ENCODE measurements at places on chromosomes 4 and X.

- no peak for DNase-seq
Observed at GRCh38 chr4:6775746-6776145, 6.8 kb upstream of the KIAA0232 start.

- no peak for DNase-seq
Observed at GRCh38 chrX:24862343-24862742, 153.4 kb downstream of the ARX start.

DNA sequence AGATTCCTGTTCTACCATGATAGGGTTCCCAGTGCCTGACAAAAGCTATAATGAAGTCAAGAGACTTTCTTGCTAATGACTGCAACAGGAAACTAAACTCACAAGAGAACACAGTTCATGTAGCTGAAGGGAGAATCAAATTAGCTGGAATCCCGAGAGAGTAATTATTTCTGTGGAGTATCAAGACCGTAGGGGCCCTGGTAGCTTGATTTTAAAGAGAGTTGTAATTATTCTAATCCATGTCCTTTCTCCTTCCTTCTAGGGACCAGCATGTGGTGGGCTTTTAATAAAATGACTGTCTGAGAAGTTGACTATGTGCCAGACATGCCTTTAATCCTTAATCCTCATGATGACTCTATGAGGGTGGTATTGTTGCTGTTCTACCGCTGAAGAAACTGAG is 1.7 kb upstream of the TRPC5OS start:
- DNase-seq = no peak

- DNase-seq = no peak
Observed at GRCh38 chr4:111761531-111761930, 383.7 kb upstream of the FAM241A start.

DNA sequence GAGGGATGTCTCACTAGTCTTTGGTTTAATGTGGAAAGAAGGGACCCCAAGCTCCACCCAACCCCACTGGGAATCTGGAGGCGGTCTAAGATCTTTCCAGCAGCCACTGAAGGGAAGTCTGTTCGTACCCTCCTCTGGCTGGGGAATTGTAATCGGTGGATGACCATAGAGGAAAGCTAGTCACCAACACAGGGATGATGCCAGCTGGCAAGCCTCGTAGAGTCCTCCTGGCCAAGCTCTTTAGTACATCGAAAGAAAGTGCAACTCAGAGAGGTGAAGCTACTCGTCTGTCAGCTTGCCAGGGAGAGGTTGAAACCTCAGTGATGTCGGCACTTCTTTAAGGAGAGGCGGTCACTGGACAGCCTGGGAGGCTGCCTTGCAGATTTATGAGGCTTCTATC is 58.7 kb downstream of the MAMLD1 start:
- DNase-seq = no peak

GRCh38 chrX:1093121-1093520 is 119.3 kb downstream of the CRLF2 start:
- DNase-seq = no peak

DNA sequence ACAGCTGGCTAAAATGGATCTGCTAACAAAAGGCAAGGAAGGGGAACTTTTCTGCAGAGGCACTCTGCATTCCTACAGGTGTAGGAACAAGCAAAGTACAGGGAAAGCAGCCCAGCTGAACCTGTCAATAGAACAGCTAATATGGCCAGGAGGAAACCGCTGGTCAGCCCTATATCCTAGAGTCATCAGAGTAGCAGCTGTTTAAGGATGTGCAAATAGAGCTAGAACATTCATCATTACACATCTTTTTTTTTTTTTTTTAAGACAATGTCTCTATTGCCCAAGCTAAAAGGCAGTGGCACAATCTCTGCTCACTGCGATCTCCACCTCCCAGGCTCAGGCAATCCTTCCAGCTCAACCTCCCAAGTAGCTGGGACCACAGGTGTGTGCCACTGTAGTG is 163.0 kb downstream of the BTC start:
- no peak for DNase-seq

DNA sequence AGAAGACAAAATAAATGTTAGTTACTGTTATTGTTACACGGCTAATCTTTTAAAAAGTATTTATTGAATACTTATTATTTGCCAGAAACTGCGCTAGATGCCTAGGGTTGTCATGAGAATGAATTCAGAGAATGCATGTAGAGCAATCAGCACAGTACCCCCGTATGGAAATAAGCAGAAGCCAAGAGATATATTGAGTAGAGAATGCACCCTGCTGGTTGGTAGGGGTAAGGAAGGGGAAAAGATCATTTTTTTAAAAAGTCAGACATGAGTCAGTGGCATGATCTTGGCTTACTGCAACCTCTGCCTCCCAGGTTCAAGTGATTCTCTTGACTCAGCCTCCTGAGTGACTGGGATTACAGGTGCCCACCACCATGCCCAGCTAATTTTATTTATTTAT is 13.1 kb upstream of the DRP2 start:
- DNase-seq = no peak

Measured in left hindlimb (tissue), 1 donor.